ENCODE measurements at places on chromosomes 7 and 10.
A peak's percentile ranks its signal among the peaks of the same experiment; 100 is the strongest.

GRCh38 chr10:26219676-26220075 lies 3.1 kb downstream of the GAD2 start:
- no peak for DNase-seq

- DNase-seq: no peak
These were observed 4.4 kb downstream of the JAZF1 start for GRCh38 chr7:28176174-28176573.

- DNase-seq: no peak
These were observed 91.4 kb downstream of the EXOC4 start for GRCh38 chr7:133344275-133344674.

- no peak for DNase-seq
These were observed 131.9 kb downstream of the TMEM26 start for GRCh38 chr10:61321041-61321857.

DNA sequence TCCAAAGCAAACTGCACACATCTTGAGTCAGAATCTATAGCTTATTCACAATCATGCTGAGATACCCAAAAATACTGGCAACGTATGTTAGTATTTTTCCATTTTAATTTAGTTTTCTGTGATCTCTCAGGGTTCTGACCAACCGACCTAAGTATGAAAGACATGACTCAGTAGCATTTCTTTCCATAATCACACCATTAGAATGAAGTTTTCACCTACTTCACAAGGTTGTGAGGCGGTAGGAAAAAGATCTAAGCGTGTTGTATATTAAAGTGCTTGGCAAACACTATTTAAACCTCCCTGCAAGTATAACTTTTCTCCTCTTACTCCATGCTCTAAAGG lies 49.1 kb downstream of the PLCE1 start:
- no peak for DNase-seq

DNA sequence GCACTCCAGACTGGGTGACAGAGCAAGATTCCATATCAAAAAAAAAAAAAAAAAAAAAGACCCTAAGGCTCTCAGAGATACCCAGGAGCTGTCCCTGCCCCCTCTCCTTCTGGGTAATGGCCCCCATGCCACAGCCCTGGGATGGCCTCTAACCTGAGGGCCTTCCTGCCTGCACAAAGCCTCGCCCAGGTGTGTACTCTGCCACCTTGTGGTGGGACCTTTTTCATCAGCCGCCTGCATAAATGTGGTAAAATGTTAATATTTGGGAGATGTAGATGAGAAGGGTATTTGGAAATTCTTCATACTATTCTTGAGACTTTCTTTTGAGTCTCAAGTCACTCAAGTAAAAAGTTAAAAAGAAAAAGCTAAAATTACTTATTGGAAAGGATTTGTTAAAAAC lies 46.3 kb upstream of the RNF216 start:
- peak; percentile 30 for DNase-seq
